ENCODE measurements at places on chromosomes 1 and 21.

DNA sequence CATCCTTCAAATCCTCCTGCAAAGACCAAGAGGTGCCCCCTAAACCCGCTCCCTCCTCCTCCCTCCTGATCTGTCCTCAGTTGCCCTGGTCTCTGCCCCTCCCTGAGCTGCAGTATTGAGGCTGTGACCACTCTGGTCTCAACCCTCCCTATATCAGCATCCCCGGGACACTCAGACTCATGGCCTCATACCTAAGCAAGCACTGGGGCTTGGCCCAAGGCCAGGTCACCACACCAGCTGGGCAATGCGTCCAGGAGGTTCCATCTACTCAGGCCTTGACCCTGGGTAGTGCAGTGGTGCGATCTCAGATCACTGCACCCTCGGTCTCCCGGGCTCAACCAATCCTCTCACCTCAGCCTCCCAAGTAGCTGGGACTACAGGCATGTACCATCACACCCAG is 9.8 kb downstream of the KIF17 start:
- no peak for DNase-seq

DNA sequence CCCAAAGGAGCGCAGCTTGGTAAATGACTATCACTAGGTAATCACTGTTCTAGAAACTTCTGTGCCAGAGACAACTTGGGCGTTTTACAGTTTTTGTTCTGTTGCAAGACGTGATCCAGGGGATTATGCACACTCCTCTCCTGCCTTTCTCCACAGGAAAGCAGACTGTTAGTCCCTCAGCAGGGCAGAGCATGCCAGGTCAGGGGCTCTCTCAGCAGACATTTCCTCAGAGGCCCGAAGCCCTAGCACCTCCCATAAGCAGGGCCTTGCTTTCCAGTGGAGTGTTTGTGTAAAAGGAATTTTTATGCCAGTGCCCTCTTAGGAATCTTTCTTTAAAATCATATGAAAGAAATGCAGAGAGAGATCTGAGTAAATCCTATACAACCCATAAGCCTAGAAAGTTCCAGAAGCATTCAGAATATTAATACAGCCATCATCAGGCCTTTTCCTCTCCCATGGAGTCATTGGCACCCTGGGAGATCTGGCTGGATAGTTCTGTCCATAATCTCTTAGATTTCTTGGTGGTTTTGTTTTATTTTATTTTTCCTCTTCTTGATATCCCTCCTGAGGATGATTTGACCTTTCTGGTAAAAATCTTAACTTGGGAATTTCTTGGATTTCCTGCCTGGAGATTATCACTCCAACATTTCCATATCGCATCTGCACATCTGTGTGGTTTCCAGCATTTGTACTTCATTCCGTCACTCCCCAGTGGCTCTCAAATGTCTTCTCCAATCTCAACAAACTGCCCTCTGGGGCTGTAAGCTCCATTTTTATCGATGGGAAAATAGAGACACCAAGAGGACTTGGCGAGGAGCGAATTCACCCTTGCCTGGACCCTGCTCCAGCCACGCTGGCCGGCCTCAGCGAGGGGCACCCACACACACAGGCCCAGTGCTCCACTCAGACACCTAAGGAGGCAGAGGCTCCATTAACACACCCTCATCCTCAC is 116.1 kb downstream of the PSMG1 start:
- no peak for DNase-seq

DNA sequence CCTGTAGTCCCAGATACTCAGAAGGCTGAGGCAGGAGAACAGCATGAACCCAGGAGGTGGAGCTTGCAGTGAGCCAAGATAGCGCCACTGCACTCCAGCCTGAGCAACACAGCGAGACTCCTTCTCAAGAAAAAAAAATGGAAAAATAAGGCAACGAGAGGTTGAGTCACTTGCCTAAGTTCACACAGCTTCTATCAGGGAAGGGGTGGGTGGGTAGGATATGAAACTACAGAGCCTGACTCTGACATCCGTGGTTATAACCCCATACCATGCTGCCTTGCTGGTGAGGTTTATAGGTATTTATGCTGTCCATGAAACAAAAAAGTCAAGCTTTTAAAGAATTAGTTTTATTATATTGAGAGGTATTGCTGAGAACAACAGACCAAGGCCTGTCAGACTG is 61.5 kb upstream of the RAB4A start:
- DNase-seq: peak; percentile 65

DNA sequence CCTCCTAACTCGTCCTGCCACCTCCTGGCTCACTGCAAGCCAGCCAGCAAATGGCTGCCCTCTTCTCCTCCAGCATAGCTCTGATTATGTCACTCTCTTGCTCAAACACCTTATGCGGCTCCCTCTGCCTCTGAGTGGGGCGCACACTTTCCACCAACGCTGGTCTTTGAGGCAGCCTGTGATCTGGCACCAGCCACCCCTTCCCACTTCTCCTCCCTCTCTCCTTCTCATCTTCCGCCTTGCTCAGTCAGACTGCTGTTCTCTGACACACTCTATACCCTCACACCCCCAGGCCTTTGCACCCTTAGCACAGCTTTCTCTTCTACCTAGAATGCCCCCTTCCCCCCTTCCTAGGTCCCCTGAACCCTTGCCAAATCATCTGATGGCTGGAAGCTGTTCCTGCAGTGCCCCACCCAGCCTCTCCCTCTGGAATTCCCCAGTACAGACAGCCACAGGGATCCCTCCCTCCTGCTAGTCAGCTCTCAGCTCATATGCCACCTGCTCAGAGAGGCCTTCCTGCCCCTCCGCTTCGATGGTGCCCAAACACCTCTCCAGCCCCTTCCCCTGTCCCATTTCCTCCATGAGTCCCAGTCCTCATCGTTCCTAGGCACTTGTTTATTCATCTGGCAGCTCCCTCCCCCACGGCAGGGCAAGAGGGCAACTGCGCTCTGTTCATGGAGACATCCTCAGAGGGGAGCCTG is 21.7 kb upstream of the PEF1 start:
- peak; percentile 30 for DNase-seq

DNA sequence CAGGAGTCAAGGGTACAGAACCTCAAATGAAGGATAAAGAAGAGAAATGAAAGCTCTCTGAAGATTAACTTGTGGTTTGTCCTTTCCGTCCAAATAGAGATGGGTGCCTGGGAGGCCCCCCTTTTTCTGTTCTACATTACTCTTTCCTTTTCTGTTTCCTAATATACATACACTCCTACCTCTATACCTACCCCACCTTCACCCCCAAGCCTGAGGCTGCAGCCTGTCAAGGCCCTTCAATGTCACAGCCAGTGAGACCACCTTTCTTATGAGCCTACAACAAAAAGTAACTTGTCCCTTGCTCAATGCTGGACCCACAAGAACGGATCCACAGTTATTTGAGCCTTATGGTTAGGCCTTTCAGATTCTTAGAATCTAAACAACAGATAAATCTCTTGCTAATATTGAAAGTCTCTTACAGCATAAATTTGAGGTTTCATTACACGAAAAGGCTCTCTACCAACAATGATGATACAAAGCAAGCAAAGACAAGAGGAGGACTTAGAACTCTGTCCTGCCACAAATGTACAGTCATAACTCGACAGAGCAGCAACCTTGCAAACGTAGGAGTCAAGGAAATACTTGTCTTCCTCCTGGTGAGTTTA is 4.1 kb upstream of the TRAF3IP3 start:
- no peak for DNase-seq

DNA sequence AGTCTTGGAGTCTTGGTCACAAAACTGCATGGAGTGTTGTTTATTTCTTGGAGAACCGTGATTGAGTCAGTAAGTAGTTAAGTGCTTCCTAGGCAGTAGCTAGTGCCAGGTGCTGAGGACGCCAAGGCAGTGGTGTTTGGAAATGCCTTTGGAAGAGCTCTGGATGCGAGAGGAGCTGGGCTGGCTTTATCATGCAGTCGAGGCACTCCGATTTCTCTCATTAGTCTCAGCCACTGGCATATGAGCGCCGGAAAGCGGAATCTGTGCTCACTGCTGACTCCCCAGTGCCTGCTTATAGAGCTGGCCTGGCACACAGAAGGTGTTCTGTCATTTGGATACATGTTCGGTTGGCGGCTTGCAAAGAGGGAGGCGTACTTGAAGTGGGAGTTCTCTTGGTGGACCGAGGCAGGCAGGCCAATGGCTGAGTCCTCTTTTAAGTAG is 3.6 kb downstream of the TENT5C start:
- DNase-seq: no peak

Measured in iris pigment epithelial cell (primary cell).